ENCODE measurements at places on chromosomes 16 and 17. TPM values are rescaled to one million over a fixed set of nuclear protein-coding genes. Genes with fewer than 3 reads are reported as not detected.

The ARL6IP1 gene
- total RNA-seq = 496 TPM

The OSGIN1 gene
- total RNA-seq = 0.31 TPM

The BMERB1 gene
- total RNA-seq = 81.6 TPM

The DPEP3 gene
- total RNA-seq = not detected

The HAGH gene
- 49.1 TPM for total RNA-seq

The CCL17 gene
- total RNA-seq = not detected

The CDRT15L2 gene
- total RNA-seq = not detected

The G6PC1 gene
- not detected for total RNA-seq

The HOXB2 gene
- total RNA-seq = 0.16 TPM

The ASGR1 gene
- 15.6 TPM for total RNA-seq

The VMO1 gene
- 0.62 TPM for total RNA-seq

The ARL4D gene
- 46.5 TPM for total RNA-seq

The PKMYT1 gene
- total RNA-seq = 3.0 TPM

The WNT9B gene
- not detected for total RNA-seq

The SPNS2 gene
- total RNA-seq = 15.9 TPM

The SLC46A1 gene
- 21.1 TPM for total RNA-seq

The GPR142 gene
- not detected for total RNA-seq

The CPHXL2 gene
- not detected for total RNA-seq

The LPO gene
- not detected for total RNA-seq

All from occipital lobe (tissue), 3 donors.